ENCODE measurements at places on chromosomes 6 and 20. TPM values are rescaled to one million over a fixed set of nuclear protein-coding genes. Genes with fewer than 3 reads are reported as not detected.

DNA sequence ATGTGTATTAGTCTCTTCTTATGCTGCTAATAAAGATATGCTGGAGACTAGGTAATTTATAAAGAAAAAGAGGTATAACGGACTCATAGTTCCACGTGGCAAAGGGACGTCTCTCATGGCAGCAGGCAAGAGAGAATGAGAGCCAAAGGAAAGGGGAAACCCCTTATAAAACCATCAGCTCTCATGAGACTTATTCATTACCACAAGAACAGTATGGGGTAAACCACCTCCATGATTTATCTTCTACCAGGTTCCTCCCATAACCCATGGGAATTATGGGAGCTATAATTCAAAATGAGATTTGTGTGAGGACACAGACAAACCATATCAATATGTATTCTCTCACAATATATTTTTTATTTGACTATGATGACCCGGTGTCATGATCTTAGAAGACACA, 109.1 kb downstream of the UTRN start:
- no peak for DNase-seq
- no peaks in the 10 kb centered on the region for H3K36me3 ChIP-seq
- H3K27ac ChIP-seq, result no peak overlapping the region
- H3K4me1 ChIP-seq, result no peaks in the 10 kb centered on the region

DNA sequence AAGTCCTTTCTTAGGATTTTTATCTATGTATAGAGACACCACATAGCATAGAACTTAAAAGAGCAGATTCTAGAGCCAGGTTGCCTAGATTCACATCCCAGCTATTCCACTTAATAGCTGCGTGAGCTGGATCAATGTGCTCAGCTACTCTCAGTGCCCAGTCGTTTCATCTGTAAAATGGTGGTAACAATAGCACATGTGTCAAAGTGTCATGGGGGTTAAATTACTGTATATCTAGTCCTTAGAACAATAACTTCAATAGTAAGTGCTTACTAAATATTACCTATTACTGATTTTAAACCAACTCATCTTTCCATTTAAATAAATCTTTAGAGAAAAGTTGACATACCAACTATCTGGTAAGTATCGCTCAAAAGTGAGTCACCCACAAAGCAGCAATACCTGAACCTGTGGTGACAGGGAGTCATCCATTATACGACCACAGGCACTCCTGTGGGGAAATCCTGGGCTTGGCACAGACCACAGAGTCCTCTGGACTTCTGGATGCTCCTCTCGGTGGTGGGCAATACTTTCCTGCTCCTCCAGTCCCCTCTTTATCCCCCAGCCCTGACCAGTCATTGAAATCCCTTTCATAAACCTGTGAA, 154.8 kb downstream of the PDSS2 start:
- H3K36me3 ChIP-seq, result no peaks in the 10 kb centered on the region
- H3K27me3 ChIP-seq, result no peaks in the 10 kb centered on the region
- no peak overlapping the region for H3K4me3 ChIP-seq
- H3K27ac ChIP-seq, result no peak overlapping the region
- no peak for DNase-seq

WFDC5 gene
- total RNA-seq, result not detected

THBS2 gene
- 145 TPM for total RNA-seq
